H7 (cell line): ENCODE measurements at places on chromosomes 7 and 10.

DNA sequence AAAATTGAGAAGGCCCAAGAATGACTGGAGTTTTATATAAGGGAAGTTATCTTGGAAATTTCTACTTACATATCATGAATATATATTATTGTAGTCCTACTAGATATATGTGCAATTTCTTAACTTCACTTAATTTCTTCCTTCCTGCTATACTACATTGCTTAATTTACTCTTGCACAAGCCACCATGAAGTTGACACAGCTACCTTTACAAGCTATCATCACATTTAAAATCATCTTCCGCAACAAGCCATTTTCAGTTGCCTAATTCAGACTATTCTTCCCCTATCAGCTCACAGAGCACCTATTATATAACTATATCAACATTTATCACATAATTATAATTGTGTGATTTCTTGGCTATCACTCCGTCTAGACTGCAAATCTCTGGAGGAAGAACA is 418.4 kb downstream of the PARD3 start:
- DNase-seq: no peak

- DNase-seq: no peak
Observed at GRCh38 chr10:19683356-19683755, 132.9 kb upstream of the PLXDC2 start.

DNA sequence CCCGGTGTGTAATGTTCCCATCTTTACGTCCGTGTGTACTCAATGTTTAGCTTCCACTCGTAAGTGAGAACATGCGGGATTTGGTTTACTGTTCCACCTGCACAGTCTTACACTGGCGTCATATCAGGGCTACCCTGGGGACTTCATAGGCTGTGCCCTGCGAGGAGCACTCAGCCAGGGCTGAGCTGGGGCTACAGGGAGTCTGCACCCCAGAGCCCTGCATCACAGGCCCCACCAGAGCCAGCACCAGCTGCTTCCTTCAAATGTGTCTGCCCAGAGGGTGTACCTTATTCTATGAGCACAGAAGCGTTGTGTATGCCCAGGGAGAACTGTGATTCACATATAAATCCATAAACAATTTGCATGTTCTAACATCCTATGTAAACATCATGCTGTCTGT is 277.1 kb downstream of the TCERG1L start:
- DNase-seq: no peak

DNA sequence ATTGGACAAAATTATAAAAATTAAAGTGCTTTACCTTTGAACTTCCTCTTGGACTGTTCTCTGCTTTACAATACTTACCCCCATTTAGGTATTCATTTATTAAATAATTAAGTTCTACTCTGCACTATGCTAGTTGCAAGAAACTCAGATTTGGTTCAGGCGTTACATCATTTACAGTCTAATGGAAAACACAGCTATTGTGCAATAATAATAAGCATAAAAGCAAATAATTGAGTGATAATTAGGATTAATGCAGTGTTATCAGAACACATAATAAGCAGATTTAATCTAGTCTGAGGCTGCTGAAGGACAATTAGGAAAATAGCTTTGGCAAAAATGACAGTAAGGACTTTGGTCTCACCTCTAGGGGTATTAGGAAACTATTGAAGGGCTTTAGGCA is 493.2 kb upstream of the ADARB2 start:
- DNase-seq: no peak

DNA sequence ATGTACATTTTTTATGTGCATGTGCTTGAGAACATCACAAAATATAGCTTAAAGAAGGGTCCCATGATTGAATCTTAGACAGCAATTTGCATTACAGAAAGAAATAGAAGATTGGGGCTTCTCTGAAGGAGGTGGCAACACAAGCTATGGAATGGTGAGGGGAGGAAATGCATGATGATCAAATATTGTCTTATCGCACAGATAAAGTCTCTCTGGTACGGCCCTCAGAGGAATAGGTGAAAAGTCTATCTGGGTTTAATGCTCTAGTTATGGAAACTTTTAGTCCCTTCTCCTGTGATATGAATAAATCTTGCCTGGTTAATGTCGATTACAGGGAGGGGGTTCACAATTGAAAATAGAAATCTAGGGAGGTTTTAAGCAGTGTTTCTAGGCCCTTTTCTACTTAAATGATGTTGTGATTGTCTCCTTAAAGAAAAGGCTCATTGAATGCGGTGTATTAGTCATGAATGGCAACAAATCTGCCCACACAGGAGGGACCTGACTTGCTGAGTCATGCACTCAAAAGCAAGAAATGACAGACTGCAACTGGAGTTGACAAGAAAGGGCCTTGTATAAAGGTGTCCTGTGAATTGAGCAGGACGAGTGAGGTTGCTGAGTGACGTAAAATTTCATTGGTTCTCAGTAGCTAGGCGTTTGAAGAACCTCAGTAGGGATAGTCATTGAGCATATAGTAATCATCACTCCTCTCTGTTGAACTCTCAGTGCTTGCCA is 133.4 kb upstream of the CSTF2T start:
- no peak for DNase-seq
